ENCODE measurements at places on chromosomes 1 and 21. TPM values are rescaled to one million over a fixed set of nuclear protein-coding genes. Genes with fewer than 3 reads are reported as not detected.

DNA sequence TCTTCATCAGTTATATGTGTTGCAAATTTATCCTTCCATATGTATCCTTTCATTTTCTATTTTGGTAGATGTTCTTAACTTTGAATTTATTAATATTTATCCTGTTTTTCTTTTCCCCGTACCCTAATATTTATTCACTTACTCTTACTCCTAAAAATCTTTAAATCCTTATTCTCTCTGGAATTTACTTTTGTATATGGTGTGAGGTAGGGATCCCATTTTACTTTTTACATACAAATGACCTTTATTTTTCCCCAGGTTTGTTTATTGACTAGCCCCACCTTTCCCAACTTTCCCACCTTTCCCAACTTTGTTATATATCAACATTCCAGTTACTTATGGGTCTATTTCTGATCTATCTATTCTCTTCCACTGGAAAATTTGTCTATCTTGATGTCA is 21.7 kb upstream of the ADAR start:
- no peak for DNase-seq

- no peak for DNase-seq
Observed at GRCh38 chr1:25875856-25876692, 566 bp upstream of the PAQR7 start.

- DNase-seq: no peak
Observed at GRCh38 chr1:70820396-70820795, 227.2 kb downstream of the PTGER3 start.

DNA sequence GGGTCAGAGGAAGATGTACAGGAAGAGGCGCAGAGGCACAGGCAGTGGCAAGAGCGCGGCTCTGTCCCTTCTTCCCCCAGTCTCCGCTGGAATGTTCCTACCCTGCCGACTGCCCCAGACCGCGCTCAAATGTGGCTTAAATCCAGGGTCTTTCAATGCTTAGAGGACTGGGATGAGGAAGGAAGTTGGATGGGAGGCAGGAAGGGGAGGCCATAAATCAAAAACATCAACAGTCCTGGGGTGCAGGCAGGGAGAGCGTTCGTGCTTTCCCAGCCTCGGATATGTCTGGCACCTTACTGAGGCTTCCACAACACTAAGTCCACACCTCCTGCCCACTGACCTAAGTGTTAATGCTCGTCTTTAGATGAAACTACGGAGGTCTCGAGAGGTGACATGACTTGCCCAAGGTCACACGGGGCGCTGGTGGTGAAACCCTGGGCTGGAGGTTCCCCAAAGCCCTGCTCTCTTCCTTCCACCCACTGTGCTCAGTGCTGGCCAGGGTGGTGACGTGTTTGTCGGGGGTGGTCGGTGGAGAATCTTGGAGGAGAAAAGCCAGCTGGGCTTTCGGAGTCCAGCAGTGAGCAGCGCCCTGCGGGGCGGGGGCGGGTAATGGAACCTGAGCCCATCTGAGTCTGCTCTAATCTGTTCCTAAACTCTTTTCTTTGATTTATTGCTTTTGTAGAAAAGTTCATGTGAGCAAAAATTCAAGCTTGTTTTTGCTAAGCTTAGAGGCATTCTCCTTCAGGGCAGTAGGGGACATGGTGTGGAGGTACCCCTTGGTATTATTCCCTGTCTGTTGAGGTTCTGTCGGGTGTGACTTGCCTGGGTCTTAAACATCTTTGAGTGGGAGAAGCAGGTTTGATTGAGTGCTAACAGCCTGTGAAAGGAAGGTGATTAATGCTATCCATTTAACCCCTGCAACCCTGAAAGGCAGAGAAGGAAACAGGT is 708 bp downstream of the CDA start:
- DNase-seq: peak; percentile 36

DNA sequence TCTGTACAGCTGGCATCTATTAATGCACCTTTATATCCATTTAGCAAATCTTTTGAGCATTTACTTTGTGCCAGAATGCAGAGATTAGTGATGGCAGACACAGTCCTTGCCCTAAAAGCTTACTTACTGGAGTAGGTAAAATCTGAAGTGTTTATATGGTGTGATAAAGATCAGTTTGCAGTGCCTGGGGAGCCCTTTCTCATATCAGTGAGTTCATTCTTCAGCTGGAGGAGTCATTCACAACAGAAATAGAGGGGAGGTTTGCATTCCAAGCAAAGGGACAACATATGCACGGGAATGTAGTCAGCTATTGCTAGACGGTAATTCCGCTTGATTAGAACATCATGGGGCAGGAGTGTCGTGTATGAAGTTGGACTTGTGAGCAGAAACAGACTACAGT is 8.4 kb downstream of the SLC35F3 start:
- no peak for DNase-seq

DNA sequence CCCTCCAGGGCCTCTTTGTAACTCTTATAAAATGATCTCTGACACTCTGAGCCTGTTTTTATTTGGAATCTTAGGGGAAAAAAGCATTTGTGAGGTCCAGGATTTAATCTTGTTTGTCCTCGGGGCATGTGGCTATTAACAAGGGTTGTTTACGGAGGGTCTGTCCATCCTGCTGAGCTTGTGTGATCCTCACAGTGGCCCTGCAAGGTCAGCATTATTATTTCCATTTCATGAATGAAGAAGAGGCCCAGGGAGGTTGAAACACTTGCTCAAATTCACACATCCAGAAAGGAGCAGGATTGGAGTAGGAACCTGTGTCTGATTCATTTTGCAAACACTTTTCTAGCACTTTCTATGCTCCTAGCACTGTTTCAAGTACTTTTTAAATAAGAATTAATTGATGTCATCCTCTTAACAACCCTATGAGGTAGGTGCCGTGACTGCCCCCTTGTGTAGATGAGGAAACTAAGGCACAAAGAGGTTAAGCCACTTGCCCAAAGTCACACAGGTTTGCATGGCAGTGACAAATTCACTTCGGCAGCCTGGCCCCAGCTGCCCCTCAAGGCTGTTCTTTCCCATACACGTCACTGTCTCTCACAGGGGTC is 178.9 kb downstream of the MIS18A start:
- no peak for DNase-seq

NUDT17 gene
- polyA plus RNA-seq: not detected

GRCh38 chr1:100397681-100398080 is 45.4 kb downstream of the CDC14A start:
- DNase-seq: peak; percentile 53

DNA sequence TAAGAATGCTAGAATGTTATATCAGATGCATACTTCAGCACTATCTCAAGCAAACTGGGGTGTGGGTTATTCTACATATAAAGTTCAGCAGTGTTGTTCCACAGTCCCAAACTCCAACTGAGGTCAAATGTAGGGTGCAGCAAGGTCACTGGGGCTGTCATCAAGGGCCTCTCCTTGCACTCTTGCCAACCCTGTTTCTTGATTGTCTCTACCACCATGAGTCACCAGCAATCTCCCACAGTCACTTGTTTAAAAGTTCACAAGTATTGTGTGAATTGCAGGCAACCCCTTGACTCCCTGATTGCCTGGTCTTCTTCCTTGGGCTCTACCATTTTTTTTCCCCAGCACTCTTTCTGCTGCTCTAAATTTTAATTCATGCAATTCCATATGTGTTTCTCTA is 10.6 kb downstream of the METTL18 start:
- no peak for DNase-seq

DNA sequence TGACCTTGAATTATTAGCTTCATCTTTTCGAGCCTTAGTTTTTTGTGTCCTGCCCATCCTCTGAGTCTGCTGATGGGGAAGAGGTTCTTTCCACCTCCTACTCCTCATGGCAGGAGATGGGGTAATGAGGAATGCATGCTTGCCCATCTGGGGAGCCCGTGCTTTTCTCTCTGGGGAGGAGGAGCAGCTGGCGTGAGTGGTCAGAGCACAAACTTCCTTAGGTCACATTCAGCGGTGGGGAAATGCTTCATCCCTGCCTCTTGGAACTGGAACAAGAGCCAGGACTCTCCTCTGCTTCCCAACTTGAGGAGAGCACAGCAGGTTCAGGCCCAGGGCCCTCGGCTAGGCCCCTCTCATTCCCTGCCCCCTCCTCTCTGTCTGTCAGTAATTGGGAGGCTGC is 155.0 kb downstream of the PCNX2 start:
- DNase-seq: no peak

DNA sequence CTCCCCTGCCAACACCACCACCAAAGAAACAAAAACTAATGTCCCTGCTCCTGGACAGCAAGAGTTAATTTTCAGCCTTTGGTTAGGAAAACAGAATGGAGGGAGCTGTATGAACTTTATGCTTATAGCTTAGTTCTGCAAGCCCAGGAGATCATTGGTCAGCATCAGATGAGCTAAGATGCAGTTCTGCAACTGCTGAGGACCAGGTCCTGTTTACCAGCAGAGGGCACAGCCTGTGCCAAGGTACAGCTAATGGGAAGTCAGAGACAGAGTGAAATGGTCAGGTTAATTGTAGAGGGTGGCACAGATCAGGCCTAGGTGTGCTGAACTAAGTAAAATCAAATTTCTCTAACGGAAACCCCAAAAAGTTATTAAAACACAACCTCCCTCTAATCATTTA is 161.3 kb downstream of the ROR1 start:
- DNase-seq: no peak

GUCA2B gene
- polyA plus RNA-seq: not detected

DNA sequence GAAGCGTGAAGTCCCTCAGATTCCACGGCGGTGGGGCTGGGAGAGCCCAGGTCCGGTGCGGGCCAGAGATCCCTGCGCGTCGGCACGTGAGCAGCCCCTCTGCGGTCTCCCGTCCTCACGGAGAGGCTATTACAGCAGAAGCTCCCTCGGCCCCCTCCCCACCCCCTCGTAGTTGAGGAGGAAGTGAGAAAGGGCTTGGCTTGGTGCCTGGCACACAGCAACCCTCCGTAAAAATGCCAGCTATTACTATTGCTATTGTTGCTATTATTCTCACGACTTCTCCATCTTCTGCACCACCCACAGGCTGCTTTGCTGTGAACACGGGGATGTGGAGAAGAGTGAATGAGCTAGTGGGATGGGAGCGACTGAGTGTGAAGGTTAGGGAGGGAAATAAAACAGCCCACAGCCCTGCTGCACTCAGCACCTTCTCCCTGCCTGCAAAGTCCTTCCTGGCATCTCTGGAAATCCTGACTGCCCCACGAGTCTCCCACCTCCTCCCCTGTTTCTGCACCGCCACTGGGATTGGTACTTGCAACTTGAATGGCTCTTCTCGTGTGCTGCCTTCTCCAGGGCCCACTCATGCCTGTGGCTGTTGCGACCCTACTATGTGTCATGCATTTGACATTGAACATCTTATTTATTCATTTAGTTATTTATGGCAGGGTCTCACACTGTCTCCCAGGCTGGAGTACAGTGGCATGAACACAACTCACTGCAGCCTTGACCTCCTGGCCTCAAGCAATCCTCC is 26.6 kb downstream of the ZBTB18 start:
- DNase-seq: no peak

- no peak for DNase-seq
Observed at GRCh38 chr1:204769997-204770396, 84.5 kb upstream of the LRRN2 start.

CSMD2 gene
- not detected for polyA plus RNA-seq

TTC34 gene
- 0.07 TPM for polyA plus RNA-seq

GRCh38 chr1:157087030-157087429 is 12.6 kb downstream of the ETV3L start:
- no peak for DNase-seq

OR2T6 gene
- polyA plus RNA-seq: not detected

- DNase-seq: no peak
Observed at GRCh38 chr1:182713492-182713891, 29.1 kb upstream of the RGS8 start.

CBS gene
- polyA plus RNA-seq: not detected

RRP1B gene
- polyA plus RNA-seq: 4.9 TPM

- no peak for DNase-seq
Observed at GRCh38 chr1:224486801-224487583, 52.4 kb upstream of the WDR26 start.

GRCh38 chr1:235703506-235703905 is 53.9 kb upstream of the GNG4 start:
- no peak for DNase-seq

JUN gene
- 18.7 TPM for polyA plus RNA-seq

- DNase-seq: no peak
Observed at GRCh38 chr21:32056791-32057190, 184.0 kb downstream of the HUNK start.

GSTM1 gene
- polyA plus RNA-seq: not detected

C1orf210 gene
- not detected for polyA plus RNA-seq

DNA sequence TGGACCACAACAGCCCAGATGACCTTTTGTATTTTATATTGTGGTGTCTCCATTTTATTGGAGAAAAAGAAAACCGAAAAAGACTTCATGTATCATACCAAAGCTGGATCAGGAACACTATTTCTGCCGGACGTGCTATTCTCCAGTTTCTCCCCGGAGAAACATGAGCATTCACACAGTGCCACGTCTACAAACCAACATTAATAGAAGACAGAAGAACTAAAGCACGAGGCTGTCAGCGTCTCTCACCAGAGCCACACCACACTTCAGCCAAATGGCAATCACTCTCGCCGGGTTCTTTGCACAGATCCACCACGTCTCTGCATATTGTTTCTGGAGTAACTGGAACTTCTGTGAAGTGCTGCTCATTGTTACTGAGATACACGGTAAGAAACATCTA is 24.8 kb downstream of the TP53BP2 start:
- no peak for DNase-seq

DNA sequence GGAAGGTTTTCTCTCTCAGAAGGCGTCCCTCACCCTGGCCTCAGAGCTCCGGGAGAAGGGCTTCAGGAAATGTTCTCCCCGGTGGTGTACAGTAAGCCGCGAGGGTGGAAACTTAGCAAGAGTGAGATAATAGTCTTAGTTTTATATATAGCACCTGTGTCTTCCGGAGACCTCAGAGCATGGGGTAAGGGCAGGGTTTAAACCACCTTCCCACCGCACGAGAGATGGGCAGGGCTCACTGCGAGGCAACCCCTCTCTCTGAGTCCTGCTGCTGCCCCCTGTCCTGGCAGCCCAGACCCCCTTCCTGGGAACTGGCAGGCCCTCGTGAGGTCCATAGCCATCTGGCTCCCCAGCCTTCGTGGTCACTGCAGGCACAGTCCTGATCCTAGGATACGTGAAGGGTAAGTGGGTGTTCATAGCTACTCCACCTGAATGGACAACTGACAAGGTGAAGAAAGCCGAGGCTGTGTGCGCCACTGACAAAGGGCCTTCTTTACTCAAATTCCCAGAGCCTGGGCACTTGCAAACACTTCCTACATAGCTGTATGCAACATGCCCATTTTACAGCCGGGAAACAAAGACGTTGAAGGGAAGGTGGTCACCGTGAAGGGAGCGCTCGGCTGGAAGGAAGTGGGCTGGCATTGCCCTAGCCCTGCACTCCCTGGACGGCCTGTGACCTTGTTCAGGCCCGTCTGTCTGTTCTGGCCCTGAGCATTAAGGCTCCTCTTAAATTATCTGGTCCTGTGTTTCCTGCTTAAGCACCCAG is 26.9 kb downstream of the ITPKB start:
- peak; percentile 59 for DNase-seq

GRCh38 chr1:40652979-40653378 is 12.5 kb downstream of the RIMS3 start:
- DNase-seq: no peak
